ENCODE measurements at places on chromosomes 2 and 18.

DNA sequence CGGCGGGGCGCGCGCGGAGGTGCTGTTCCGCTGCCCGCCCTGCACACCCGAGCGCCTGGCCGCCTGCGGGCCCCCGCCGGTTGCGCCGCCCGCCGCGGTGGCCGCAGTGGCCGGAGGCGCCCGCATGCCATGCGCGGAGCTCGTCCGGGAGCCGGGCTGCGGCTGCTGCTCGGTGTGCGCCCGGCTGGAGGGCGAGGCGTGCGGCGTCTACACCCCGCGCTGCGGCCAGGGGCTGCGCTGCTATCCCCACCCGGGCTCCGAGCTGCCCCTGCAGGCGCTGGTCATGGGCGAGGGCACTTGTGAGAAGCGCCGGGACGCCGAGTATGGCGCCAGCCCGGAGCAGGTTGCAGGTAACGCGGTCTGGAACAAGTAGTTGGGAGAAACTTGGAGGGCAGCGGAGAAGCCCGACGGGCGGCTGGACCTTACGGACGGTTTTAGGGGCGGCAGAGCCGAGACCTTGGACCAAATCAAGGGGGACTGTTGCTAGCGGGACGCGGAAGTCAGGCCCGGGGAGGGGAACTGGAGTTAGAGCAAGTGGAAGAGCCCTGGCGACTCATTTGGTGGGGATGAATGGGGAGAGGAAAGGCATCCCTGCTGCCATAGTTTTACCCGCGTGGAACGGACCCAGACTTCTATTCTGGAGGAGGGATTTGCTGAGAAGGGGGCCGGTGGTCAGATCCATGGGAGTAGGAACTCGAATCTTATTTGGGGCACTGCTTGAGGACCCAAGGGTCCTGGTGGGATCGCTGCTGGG, 573 bp downstream of the IGFBP2 start:
- peak; percentile 17 for DNase-seq

DNA sequence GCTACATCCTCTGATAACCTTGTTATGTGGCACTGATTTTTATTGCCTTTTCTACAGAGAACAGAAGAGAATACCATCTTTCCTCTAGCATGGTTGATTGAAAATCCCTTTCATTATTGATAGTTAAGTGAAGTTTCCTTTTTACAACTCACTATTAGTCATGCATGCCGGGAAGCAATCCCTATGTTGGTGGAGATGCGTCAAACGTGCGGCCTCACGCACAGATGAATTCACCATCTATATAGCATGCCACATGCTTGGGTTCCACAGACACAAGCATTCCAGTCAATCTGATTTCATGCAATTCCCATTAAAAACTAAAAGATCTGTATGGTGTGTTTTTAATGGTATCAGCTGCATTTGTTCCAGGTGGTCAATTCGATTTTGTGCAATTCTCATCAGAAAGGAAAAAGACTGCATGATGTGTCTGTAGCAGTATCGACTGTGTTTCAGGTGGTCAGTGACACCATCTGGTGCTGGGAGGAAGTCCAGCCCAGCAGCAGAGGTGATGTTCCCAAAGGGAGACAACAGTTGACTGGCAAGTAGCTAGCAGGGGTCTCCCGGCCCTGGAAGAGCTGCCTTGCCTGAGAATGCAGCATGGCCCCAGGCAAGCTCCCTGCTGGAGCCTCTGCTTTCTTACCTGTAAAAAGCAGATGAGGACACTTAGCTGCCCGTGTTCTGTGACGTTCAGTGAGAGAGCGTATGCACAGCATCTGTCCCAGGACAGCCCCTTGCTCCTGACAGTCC, 151.3 kb upstream of the NCK2 start:
- no peak for DNase-seq

GRCh38 chr2:241803387-241804325, 5.3 kb upstream of the NEU4 start:
- DNase-seq, result peak; percentile 23

DNA sequence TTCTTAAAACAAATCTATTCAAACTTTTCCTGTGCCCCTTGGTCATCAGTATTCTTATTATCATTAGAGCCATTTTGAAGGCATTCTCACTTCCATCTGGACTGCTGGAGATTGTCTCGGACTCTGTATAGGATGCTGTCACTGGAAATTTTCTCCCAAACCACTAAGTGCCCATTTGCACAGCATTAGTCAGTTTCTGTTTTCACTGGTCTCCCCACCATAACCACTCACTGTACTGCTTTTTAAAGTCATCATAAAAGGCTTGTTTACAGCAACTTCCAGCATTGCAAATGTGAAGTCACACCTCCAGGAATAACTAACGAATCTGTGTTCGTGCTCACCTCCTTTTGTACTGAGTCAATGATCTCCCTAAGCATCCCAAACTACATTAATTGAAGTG, 150.9 kb upstream of the SERTAD2 start:
- no peak for DNase-seq

- DNase-seq, result no peak
Measured at GRCh38 chr2:209189893-209190292, 234.0 kb upstream of the MAP2 start.

DNA sequence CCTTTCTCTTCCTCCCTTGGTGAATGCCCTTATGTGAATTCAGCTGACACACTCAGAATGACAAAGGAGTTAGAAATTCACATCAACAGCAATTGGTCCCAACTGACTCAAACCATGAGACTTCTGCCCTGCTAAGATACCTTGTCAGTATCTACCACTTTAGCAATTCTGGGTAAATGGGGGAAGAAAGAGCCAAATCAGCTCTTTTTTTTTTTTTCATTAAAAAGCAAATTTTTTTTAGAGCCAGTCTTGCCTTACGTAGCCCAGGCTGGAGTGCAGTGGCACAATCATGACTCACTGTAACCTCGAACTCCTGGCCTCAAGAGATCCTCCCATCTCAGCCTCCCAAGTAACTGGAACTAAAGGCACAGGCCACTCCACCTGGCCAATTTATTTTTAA, 1.7 kb upstream of the PPP4R1 start:
- DNase-seq, result no peak

DNA sequence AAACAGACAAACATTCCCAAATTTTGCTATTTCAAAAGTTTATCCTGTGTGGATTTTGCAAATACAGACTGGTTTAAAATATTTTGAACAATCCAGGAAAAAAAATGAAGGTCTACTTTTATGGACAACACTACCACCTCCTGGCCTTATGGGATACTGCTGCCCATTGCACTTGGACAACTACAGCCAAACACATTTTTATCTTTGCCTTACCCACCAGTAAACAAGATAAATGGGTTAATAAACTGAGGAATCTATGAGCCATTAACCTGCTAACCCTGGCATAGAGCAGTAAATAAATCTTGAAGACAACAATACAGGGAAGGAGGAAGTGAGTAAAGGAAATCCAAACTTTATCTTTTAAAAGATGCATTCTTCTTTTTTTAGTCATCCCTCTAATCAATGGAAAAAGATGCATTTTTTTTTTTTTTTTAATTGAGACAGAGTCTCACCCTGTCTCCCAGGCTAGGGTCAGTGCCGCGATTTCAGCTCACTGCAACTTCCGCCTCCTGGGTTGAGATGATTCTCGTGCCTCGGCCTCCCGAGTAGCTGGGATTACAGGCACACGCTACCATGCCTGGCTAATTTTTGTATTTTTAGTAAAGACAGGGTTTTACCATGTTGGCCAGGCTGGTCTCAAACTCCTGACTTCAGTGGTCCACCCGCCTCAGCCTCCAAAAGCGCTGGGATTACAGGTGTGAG, 2.1 kb upstream of the SPIRE1 start:
- DNase-seq, result no peak

GRCh38 chr2:39942950-39943349, 163.9 kb upstream of the THUMPD2 start:
- DNase-seq, result no peak

DNA sequence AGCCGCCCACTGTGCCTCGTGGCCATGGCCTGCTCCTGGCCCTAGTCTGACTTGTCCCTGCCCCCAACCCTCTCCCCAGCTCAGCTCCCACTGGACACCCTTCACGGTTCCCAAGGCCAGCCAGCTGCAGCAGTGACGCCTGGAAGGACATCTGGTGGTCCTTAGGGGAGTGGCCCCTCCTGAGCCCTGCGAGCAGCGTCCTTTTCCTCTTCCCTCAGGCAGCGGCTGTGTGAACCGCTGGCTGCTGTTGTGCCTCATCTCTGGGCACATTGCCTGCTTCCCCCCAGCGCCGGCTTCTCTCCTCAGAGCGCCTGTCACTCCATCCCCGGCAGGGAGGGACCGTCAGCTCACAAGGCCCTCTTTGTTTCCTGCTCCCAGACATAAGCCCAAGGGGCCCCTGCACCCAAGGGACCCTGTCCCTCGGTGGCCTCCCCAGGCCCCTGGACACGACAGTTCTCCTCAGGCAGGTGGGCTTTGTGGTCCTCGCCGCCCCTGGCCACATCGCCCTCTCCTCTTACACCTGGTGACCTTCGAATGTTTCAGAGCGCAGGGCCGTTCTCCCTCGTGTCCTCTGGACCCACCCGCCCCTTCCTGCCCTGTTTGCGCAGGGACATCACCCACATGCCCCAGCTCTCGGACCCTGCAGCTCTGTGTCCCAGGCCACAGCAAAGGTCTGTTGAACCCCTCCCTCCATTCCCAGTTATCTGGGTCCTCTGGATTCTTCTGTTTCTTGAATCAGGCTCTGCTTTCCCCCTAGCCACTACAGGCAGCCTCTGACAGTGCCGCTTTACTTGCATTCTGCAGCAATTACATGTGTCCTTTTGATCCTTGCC, 35.8 kb downstream of the ANO7 start:
- no peak for DNase-seq

- no peak for DNase-seq
Measured at GRCh38 chr2:157433394-157433793, 10.5 kb downstream of the CYTIP start.

DNA sequence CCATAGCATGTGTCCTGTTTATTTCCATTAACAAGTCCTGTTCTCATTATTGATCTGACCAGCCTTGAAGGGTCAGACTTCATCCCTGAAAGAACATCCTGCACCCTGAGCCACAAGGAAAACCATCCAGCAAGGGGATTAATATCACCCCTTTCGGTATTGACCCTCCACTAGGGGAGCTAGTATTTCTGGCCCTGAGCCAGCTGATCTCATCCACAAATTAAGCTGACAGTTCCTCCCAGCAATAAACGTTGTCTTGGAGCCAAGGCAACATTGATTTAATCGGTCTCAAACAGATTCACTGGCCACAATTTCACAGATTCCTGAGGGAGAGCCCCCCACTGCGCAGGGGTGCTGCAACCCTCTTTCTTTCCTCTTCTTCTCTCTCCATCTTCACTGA, 353.1 kb upstream of the FANCL start:
- DNase-seq, result peak; percentile 2

GRCh38 chr18:62875323-62875722, 160.0 kb downstream of the PHLPP1 start:
- no peak for DNase-seq

DNA sequence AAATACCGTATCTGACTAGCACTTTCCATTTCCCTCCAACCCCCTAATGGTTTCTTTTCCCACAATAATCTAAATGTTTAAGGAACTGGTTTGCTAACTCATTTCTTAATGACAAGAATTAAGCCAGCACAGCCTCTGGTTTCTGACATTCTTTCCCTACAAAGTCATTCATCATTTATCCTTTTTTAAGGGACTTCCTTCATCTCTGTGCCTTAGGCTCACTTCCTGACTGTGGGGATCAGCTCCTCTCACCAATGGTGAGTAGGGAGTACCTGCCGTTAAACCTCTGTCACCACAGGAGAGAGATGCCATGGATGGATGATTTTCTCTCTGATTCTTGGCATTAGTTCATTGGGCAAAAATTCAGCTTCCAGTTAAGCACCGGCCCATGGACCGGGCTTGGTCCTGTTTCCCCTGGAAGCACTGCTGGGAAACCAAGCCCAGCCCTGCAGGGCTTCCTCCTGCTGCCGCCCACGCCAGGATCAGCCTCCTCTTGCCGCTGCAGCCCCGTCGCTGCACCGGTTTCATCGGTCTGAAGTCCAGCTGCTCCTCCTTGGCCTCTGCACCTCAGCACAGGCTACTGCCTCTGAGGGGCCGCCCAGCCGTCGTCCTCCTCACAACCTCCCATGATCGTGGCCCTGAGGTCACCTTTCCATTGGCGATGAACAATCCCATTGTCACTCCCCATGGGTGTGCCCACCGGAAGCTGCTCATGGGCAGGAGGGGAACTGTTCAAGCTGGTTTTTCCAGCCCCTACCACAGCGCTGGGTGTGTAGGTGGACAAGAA, 64.0 kb upstream of the ZNF516 start:
- DNase-seq, result no peak

- peak; percentile 87 for DNase-seq
Measured at GRCh38 chr2:165469417-165469816, at the start of gene CSRNP3. TSS of gene CSRNP3 (plus strand) at chr2:165469698. CDS start at chr2:165595066, 125,368 bp downstream.

DNA sequence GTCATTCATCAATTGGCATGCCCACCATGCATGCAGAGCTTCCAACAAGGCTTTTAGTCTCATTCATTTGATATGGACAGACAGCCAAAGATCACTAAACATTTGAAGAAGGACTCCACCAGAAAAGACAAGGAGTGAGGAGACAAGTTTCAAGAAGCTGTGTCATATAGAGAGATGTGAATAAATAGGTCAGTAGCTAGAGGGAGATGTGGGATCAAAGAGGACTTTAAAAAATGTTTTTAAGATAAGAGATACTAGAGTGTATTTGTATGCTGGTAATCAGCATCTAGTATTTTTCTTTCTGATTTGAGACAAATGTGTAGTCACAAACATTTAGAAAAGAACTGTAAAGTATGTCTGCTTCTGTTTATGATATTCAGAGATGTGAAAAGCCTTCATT, 48.5 kb downstream of the ANTXR1 start:
- DNase-seq, result no peak

DNA sequence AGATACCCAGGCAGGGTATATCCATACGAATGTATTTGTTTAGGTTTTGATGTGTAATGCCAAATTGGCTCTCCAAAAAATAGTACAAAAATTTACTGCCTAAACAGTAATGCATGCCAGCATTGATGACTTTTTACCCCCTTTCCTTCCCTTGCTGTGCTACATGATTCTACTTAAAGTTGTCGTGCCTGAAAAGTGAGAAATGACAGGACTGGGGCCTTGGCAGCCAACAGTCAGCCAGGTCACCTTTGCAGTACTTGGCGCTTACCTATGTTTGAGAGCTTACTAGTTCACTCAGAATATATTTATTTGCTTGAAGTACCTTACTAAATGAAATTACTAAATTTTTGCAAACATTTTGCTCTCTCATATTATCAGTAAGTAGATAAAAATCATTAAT, 1329.1 kb downstream of the DPP10 start:
- no peak for DNase-seq

Data from NCI-H2029 (cell line).